ENCODE measurements at places on chromosomes 11 and 22. TPM values are rescaled to one million over a fixed set of nuclear protein-coding genes. Genes with fewer than 3 reads are reported as not detected.

- DNase-seq = no peak
Measured at GRCh38 chr11:106724293-106724892, 293.9 kb downstream of the GUCY1A2 start.

- no peak for DNase-seq
Measured at GRCh38 chr22:49203859-49204598, 623.6 kb downstream of the BRD1 start.

DNA sequence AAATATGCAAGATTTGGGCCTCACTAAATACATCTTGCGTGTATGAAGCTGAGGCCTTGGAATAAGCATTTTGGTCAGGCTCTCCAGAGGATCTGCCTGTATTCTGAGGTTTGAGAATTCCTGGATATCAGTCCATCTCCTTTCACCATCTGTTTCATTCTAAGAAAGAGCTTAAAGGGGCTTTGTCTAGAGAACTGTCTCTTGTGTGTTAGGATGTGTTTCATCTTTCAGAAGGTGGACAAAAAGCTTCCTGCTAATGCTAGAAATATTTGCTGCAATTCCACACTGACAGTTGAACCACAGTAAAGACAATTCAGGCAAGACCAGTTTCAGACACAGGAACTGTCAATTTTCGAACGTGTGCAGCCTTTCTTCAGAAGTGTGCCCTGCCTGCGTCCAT, 185.4 kb downstream of the DBX1 start:
- DNase-seq = no peak

DNA sequence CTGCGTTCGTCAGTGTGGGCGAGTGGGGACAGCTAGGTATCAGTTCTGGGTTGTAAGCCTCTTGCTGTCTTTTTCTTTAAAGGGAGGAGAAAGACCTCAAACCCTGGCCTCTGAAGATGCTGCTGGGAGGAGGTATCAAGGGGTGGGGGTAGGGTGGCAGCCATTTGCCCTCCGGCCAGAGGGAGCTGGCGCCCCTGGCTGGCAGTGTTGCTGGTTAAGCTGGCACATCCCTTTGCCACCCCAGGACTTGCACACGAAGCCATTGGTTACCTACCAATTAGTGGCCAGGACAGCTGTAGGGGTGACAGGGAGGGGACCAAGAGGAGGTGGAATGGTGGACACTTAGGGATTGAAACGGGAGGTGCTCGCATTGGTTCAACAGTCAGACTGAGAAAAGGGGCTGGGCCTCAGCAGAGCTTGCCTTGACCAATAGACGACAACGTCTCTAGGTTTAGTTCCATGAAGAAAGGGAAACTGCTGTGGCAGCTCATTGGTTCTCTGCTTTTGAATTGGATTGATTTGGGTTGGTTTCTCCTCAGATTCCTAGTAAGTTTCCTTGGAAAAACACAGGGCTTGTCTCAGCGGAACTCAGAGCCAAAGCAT, 77.9 kb downstream of the ST3GAL4 start:
- no peak for DNase-seq

Gene PKDREJ
- total RNA-seq = not detected

Gene SLC22A8
- total RNA-seq = not detected

Measured in activated CD4-positive, alpha-beta T cell treated with anti-CD3 and anti-CD28 coated beads, Interleukin-2, amount 10 ng/mL, durations not matched to agents 7 days and 5 days (primary cell).